ENCODE measurements at places on chromosomes 4 and X.

DNA sequence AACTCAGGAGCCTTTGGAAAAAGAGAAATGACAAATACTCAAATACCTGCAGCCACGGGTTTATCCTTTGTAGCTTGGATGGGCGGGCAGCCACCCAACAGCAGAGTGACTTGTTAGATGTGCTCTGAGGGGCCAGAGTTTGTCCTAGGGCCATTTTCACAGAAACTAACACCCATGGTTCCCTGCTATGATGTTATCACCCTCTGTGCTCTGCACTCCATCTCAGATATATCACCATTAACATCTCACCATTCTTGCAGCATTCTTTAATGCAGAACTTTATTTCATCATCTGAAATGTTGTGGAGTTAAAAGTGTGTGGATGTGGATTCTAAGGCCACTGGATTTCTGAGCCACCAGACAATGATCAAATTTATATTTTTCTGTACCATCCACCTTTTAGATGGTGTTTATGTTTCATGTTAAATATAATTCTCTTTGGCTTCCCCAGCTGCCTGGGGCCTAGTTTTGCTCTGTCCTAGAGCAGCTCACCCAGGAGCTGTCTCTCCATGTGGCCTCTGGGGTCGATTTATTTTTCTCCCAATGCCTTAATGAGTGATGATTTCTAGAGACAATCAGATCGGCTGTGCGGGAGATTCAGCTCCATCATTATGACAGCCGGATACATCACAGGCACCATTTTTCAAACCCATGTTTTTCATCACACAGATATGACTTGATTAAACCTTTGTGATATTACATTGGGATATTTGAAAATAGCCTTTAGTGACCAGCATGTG, 380.8 kb downstream of the BCOR start:
- DNase-seq, result no peak

DNA sequence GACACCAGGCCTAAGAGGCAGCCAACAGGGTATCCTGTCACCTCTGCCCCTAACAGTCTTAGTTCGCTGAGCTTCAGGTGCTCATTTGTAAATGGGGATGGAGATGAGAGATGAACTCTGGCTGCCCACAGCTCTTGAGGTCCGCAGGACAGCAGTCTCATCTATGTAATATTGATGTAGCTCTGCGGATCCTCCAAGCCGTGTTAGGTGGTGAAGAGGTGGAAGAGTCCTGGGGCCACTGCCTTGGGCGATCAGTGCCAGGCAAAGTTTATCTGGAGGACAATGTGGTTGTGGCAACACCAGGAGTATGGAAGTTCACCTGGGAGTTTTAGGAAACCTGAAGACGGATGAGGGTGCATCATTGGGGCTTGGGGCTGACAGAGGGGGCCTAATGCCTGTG, 13.4 kb downstream of the TRO start:
- DNase-seq, result no peak

GRCh38 chr4:31667686-31668085, 947.5 kb downstream of the PCDH7 start:
- no peak for DNase-seq

DNA sequence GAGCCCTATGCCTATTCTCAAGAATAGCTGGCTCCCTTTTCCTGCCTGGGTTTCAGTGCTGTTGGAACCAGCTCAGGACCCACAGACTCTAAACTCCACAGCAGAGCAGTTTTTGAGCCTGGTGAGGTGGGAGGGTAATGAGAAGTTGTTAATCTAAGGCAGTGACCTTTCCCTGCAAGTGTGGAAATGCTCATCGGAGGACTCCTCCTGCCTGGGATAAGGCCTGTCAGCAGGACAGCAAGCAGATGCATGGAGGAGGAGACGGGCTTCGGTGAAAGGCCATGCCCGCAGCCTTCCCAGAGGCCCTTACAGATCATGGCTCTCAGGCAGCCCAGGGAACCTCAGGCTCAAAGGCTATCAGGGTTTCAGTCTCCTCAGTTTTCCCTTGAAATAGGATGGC, 70.0 kb upstream of the SHISA3 start:
- no peak for DNase-seq

DNA sequence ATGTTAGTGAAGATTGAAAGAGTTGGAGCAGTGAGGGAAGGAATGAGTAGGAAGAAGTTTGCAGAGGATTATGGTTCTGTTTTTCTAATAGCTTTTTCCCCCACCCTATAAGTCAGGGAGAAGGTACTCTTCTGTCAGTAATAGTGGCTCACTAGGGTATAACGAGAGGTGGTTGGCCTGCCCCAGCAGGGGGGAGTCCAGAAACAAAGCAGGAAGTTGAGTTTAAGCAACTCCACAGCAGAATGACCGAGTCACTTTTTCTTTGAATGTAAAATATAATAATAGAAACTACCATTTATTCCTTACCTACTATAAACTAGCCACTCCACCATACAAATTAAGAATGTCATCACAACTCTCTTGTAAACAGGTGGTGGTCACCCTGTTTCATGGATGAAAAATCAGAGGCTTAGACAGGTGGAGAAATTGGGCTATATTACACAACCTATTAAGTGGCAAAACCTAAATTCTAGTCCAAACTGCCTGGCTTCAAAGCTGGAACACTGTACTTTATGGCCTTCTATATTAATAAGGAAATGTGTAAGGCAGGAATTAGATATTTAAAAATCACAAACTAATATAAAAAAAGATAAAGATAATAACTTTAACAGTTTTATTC, 21.9 kb downstream of the AP1AR start:
- DNase-seq, result no peak

Data from HuH-7 (cell line).